OCI-LY7 (cell line): ENCODE measurements at places on chromosomes 1 and 21. TPM values are rescaled to one million over a fixed set of nuclear protein-coding genes. Genes with fewer than 3 reads are reported as not detected.

Gene JTB
- total RNA-seq: 107 and 124 TPM in 2 replicates

Gene FLG
- not detected in 2 replicates for total RNA-seq

DNA sequence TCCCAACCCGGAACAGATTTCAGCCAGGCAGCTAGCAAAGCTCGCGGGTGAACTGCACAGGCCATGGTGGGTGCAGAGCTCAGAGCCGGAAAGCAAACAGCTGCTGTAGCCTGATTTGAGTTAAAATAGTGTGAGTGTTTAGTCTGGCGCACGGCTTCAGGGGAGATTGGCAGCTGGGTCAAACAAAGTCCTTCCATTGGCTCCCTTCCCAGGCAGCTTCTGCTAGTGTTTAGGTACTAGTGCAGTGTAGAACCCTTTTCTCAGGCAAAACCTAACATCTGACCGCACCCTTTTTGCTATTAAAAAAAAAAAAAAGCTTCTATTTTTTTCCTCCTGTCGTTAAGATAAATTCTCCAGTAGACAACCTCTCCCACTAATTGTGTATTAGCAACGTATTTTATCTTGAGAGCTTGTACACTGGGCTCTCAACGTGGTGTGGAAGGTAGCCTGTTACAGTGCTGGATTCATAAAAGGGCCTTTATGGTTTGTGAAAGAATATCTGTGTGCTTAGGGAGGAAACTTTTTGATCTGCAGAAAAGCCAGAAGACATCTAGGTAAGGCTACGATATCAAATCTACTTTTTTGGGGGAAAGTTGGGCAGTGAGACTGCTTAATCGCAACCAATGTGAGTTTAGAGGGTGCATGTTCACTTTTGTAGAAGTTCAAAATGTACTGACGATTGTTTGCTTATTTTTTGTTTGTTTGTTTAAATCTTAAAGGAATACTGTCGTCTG, 689.6 kb downstream of the USP25 start:
- DNase-seq: no peak

GRCh38 chr1:72150508-72150907, 131.8 kb downstream of the NEGR1 start:
- DNase-seq: no peak

GRCh38 chr1:69567652-69568420, at the start of gene LRRC7:
Gene LRRC7 (plus strand): TSS chr1:69567922. CDS start chr1:69568640, 718 bp downstream.
- no peak for DNase-seq
